HS-27A (cell line): ENCODE measurements at places on chromosomes 2 and 18.
A peak's percentile ranks its signal among the peaks of the same experiment; 100 is the strongest.

DNA sequence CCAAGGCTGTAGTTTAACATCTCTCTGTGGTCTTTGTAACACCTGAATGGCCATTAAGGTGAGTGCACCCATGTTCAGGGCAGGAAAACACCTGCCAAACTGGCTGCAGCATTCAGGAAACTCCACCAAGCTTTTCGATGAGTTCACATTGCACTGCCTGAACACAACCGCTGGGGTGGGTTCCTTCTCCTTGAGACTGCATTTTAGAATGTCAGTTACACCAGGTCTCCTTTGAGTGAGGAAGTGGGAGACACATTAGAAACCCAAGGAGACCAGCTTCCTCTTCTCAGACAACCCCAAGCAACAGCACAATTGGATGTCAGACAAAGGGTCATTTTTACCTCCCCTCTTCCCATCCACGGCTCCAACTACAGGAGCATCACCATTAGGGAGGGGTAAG is 35.2 kb downstream of the CYRIA start:
- DNase-seq = no peak

GRCh38 chr18:8326763-8327394 is 282.4 kb upstream of the RAB12 start:
- DNase-seq = no peak

GRCh38 chr2:11069566-11070185 is 85.6 kb upstream of the SLC66A3 start:
- no peak for DNase-seq

DNA sequence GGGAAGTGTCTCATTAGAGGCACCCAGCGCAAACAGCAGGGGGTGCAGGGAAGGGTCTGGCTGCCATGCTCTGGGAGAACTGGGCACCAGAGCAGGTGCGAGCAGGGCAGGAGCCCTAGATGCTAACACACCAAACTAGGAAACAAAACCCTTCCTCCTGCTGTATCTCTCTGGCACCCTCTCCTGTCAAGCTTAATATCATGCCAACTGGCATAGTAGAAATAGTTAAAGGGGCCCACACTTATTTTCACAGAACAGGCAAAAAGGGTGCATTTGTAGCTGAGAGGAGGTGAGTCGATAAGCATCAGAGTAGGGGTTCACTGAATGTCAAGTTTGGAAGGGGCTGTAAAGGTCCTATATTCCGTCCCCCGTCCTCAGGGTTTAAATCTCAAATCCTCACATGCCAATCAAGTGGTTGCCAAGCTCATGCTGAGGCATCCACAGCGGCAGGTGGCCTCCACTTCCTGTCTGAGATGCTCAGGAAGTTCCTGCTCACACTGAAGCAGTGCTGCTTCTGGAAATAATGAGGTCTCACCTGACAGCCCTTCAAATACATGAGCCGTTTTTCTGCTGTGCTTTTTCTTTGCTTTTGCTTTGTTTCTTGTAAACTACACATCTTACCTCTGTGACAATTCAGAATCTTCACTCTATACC is 14.9 kb upstream of the ACKR3 start:
- DNase-seq = no peak

DNA sequence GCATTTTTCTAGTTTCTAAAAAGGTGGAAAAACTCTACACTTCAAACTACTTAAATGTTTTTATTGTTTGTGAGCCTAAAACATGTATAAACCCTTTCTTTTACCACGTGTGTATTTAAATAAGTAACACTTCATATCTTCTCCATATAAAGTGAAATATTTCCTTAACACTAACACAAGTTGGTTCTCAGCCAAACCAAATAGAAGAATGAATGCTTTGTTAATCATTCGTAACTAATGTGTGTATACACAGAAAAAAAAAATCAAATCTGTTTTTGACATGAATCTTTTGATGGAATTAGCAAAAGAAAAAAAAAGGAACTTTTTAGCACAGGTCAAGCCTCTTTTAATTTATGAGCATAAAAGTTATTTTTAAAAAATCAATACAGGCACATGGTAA is 89.3 kb downstream of the EHBP1 start:
- DNase-seq = no peak

DNA sequence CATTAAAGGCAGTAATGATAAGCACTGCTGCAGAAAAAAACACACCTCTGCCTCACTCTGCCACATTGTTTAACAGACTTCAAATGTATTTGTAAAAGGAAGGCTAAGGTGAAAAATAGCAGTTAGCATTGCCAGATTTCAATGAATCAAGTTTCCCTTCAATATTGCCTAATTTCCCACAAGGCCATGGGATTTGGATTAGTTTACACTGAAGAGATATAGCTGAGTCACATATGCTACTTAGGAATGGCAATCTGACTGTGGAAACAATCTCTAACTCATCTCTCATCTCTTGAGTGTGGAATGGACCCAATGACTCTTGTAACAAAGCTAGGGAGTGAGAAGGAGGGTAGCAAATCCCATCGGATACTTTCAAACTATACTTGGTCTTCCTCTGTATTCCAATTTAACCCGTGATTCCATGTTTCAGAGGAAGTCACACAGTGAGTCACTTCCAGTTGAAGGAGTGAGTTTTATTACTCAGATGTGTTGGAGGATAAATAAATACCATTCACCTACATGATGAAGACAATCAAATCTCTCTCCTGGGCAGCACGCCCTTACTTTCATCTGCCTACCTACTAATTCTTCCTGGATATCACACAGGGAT is 5.1 kb downstream of the B4GALT6 start:
- DNase-seq = peak; percentile 15

GRCh38 chr2:98822301-98823164 is 91.6 kb upstream of the MGAT4A start:
- no peak for DNase-seq

DNA sequence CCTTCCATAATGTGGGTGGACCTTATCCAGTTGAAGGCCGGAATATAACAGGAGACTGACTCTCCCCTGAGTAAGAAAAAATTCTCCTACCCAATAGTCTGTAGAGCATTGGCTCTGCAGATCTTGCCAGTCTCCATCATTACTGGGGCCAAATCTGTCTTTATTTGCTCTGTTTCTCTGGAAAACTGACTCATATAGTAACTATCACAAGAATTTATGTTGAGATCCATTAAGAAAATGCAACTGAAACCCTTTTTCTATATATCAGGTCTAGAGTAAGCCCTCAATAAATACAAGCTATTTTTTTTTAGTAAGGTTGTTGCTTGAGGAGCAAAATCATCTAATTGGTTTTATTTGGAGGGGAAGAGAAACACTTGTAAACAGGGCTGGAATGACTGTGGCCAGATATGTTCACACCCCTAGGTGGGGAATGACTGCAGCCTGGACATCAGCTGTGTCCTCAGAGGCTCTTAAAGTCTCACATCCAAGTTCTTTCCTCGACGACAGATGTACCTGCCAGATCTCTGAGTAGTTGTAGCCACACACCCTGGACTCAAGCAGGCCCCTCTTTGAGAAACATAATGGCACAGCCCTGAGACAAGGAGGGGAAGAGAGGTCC is 339.7 kb downstream of the TNS1 start:
- DNase-seq = no peak

GRCh38 chr18:69890558-69890957 is 57.1 kb downstream of the CD226 start:
- no peak for DNase-seq

DNA sequence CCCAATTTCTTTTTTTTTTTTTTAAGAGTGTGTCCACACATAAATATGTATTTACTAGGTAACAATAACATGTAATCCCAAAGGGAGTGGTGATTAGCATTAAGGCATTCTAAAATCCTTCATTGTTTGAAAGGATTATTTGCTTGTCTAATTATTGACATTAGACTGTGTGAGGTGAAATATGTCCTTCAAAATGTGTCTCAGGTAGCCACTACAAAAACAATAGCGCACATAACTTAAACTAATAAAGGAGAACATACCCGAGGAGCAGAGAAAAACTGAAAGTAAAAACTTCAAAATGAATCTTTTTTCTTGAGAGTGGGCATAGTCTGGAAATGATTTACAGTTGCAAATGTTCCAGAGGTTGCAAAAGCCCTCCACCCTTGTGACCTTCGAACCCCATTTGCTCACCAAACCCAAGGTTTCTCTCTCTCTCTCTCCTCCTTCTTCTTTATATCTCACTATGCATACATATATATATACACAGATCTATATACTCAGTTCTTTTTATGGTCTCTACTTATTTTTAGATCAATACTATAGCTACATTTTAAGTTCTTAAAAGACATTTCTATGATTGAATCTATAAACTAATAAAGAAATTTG is 24.4 kb upstream of the FRZB start:
- no peak for DNase-seq

DNA sequence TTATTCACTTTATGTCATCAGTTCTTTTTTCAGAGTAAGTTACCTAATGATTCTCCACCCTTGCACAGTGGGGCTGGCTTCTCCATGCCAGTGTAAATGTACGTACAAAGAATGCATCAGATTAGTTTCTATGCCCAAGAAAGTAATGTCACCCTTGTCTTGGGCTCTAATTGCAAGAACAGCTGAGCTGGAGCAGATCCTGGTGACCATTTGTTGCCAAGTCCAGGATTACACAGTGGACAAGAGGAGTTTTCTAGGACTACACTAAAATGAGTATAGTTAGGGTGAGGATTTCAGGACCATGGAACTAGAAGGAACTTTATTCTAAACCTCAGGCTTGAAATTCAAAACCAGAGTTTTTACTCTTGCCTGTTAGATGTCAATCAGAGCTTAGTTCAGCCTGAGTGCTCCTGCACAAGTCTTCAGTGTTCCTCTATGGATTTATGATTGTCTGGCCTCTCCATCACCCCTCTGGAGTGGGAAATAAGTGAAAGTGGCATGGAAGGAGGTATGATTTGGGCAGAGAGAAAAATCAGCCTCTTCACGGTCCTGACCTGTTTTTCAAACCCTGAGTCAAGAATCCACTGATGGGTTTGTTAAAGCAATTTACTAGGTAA is 29.8 kb downstream of the PCBP1 start:
- no peak for DNase-seq

DNA sequence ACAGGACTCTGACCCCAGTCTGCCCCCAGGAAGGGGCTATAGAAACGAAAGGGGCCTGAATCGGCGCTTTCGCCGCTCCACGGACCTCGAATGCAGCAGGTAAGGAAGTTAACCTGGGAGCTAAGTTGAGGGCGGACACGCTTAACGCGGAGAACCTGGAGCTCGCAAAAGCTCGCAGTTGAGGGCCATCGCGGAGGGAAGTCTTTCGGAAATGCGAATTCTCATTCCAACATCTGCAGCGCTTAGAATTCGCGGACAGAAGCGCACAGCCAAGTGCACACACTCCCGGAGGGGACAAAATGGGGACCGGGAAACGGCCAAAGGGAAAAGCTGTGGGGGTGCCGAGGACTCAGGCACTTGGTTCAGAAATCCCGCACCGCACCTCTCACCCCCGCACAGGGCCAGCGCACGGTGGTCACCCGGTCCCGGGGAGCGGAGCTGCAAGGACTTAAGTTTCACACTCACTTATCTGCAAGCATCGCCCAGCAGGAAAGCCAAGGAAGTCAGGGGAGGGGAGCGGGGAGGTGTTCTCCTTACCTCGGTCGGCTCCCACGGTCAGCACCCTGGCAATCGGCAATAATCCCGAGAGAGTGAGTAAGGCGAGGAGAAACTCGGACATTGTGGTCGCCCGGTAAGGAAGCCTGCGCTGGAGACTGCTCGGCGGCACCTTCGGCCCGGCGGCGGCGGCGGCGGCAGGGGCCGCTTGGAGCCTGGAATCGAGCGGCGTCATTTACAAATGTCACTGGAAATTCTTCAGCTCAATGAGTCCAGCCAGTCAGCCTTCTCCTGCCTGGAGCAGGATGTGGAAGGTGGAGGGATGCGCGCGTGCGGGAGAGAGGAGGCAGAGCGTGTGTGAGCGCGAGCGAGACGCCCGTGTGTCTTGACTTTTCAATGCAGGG is 456 bp downstream of the LRP1B start:
- peak; percentile 19 for DNase-seq

GRCh38 chr2:161388146-161388779 is 27.8 kb upstream of the TBR1 start:
- no peak for DNase-seq

GRCh38 chr2:175948191-175948590 is 53.9 kb downstream of the LNPK start:
- DNase-seq = no peak
